ENCODE measurements at places on chromosomes 11 and 22.

DNA sequence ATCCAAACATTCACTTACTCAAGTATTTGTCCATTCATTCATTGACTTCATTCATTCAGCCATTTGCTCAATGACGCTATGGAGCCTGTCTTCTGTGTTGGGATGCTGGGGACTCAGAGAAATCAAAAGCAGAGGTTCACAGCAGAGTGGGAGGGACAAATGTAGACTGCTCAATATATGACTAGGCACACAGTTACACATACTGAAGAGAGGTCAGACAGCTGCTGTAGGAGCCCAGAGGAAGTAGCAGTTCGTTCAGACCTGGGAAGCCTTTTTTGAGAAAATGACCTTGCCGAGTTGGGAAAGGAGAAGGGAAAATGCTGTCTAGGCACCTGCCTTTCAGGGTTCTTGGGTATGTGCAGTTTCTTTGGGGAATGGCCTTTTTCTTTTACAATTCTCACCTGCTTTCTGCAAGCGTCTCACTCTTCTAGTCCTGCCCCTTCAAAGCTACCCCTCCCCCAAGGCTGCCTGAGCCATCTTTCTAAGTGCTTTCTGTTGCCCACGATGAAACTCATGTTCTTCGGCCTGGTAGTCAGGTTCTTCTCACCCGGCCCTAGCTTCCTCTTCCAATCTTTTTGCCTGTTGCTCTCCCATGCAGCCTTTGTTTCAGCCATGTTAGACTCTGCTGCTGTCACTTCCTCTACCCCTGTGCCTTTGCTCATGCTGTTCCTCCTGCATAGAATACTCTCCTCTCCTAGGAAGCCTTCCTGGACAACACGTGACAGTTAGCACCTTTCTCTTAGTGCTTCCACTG is 4.2 kb upstream of the UVRAG start:
- DNase-seq = no peak

GRCh38 chr11:72750086-72750485 is 2.1 kb downstream of the ARAP1 start:
- no peak for DNase-seq

- DNase-seq = no peak
Measured at GRCh38 chr11:18849406-18849805, 57.8 kb upstream of the PTPN5 start.

- DNase-seq = no peak
Measured at GRCh38 chr11:83663446-83663845, 377.3 kb upstream of the CCDC90B start.

GRCh38 chr11:133058501-133058900 is 473.8 kb downstream of the OPCML start:
- no peak for DNase-seq

Measured in stimulated activated CD4-positive, alpha-beta T cell treated with anti-CD3 and anti-CD28 coated beads, Interleukin-15, amount 100 ng/mL, for 1 hour (primary cell).